Effector CD8-positive, alpha-beta T cell (primary cell): ENCODE measurements at places on chromosomes 16 and 17.

- no peak for DNase-seq
These were observed 11.3 kb downstream of the CX3CL1 start for GRCh38 chr16:57383276-57384247.

DNA sequence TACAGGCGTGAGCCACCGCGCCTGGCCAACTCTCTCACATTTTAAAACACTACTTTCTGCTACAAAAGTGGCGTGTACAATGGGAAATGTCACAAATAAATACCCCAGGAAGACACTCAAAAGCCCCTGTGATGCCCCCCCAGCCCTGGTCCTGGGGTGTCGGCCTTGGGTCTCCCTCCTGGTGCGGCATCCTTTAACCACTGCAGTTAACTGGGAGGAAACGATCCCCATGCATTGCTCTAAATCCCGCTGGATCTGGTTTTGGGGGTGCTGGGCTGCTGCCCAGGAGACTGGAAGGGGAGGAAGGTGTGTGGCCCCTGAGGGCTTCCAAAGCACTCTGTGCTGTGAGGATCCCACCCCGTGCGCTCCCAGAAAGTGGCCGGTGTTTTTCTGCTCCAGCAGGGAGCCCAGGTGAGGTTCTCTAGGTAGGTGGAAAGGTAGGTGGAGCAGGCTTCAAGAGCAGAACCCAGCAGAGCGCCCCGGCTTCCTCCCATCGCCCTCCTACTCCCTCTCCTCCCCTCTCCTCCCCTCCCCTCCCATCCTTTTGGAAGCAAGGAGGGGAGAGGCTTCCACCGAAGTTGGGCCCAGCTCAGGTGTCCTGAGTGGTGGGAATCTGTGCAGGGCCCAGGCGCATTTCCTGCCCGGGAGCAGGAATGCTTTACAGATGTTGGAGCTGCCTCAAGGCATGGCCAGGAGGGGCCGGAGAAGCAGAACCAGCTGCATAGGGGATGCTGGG, 363.3 kb downstream of the SEC14L1 start:
- no peak for DNase-seq

- no peak for DNase-seq
These were observed 78.7 kb upstream of the METRNL start for GRCh38 chr17:83000738-83001137.

DNA sequence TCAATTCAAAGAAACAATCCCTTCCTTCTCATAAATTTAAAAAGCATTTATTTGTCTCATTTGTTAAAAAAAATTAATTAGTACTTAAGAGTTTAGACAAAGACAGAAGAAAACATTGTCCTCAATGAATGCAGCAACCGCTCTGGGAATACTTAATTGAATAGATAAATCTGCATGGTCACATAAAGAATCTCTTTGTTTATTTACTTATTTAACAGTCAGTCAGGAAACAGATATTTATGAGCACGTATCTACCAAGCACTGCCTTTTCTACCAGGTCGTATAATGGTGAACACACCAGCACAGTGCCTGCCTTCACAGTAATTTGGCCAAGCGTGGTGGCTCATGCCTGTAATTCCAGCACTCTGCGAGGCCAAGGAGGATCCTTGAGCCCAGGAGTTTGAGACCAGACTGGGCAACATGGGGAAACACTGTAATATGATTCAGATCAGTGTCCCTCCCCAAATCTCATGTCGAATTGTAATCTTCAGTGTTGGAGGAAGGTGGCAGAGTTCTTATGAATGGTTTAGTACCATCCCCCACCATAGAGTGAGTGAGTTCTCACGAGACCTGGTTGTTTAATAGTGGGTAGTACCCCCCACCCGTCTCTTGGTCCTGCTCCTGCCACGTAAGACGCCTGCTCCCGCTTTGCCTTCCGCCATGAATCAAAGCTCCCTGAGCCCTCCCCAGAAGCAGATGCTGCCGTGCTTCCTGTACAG, 8.1 kb downstream of the WIPI1 start:
- DNase-seq: no peak

DNA sequence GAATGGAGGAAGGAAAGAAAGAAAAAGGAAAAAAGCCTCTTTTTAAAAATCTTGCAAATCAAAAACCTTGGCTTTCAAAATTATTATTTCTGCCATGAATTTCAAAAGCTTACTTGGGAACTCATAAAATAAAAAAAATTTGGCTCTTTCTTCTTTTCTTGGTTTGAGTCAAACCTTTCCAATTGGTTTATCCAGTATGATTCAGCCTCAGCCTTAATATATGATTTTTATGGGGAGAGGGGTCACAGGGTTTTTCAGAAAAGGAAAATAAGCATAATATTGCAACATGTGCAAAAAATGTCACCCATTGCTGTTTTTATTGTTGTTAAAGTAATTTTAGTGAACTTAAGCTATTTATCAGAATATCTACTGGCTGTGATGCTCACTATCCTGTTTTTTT, 31.2 kb upstream of the HAPSTR1 start:
- no peak for DNase-seq
